Activated naive CD4-positive, alpha-beta T cell (primary cell): ENCODE measurements at places on chromosomes 3 and 15.

- no peak for DNase-seq
Measured at GRCh38 chr15:48040166-48040817, 80.5 kb upstream of the SLC24A5 start.

GRCh38 chr15:68668926-68669600 lies 90.3 kb downstream of the CORO2B start:
- no peak for DNase-seq

- no peak for DNase-seq
Measured at GRCh38 chr15:39468828-39469227, 112.1 kb upstream of the THBS1 start.

- DNase-seq = no peak
Measured at GRCh38 chr3:136008732-136009470, 43.4 kb downstream of the PPP2R3A start.

GRCh38 chr3:82222401-82222800 lies 461.0 kb upstream of the GBE1 start:
- DNase-seq = no peak

GRCh38 chr15:60121845-60122244 lies 117.7 kb downstream of the FOXB1 start:
- no peak for DNase-seq

DNA sequence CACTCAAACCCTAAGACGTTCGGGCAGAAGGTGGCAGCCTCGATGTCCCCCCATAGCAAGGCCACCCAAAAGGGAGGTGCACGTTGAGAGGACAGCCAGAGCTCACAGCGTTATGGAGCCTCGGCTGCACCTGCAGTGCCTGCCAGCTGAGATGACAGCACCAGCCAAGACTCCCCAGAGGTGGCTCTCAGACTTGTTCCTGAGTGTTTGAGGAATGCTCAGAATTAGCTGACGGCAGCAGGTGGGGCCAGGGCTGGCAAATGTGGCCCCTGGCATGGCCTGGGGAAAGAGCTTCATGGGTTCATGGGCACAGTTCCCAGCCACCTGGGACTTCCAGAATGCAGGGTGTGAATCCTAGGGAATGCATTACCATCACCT lies 177.8 kb downstream of the KLF13 start:
- DNase-seq = no peak

GRCh38 chr3:156433910-156434309 lies 121.0 kb downstream of the SSR3 start:
- no peak for DNase-seq

DNA sequence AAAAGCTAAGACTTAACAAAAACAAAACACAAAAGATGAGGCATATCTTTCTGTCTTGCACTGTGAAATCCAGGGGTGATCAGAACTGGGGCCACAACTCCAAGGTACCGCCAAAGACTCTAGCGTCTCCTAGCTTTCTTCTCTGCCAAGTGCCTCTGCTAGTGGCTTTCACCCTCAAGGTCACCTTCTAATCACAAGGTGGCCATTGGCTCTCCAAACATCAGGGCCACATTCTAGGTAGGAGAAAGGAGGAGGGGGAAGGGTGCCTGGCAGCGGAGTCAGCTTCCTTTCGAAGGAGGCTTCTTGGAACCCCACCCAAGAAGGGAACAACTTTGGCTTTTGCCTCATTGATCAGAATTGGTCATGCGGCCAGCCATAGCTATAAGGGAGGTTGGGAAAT lies 168.8 kb upstream of the SMAD3 start:
- no peak for DNase-seq

DNA sequence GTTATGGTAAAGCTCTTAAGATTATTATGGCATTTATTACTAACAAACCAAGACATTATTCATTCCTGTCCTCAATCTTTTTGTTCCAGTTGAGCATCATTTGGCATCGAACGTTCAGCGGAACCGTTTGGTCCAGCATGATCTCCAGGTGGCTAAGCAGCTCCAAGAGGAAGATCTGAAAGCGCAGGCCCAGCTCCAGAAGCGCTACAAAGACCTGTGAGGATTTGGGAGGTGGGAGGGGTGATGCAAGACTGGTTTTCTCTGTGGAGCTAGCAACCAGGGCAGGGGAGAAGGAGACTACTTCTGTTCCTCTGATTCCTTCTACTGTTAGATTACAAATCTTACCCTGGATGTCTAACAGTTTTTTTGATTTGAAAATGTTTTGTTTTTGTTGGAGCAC lies 27.6 kb upstream of the UTS2B start:
- DNase-seq = no peak

DNA sequence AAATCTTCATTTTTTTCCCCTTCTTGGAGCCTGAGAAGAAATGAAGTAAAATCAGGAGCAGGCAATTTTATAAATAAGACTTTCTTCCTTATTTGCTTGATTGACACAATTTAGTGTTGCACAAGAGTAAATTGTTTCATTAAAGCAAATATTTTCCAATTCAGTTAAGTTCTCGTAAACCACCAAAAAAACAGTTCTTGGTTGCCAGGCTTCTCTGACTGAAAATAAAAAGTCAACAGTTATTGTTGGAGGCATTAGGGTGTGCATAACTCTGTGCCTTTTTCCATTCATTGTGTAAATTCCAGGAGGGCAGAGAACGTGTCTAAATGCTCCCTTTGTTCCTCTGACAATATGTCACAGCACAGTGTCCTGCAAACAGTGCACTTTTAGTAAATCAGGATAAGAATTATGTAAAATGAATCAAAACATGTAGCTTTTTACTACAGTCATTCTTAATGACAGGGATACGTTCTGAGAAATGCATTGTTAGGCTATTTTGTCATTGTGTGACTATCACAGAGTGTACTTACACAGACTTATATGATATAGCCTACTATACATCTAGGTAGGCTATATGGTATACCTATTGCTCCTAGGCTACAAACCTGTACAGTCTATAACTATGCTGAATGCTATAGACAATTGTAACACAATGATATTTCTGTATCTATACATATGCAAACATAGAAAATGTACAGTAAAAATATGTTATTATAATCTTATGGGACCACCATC lies at the start of gene CP:
Gene CP (minus strand): TSS at position 47 of the 735 bp plus-strand sequence. CDS start 37 bp downstream, at position 10.
- no peak for DNase-seq

DNA sequence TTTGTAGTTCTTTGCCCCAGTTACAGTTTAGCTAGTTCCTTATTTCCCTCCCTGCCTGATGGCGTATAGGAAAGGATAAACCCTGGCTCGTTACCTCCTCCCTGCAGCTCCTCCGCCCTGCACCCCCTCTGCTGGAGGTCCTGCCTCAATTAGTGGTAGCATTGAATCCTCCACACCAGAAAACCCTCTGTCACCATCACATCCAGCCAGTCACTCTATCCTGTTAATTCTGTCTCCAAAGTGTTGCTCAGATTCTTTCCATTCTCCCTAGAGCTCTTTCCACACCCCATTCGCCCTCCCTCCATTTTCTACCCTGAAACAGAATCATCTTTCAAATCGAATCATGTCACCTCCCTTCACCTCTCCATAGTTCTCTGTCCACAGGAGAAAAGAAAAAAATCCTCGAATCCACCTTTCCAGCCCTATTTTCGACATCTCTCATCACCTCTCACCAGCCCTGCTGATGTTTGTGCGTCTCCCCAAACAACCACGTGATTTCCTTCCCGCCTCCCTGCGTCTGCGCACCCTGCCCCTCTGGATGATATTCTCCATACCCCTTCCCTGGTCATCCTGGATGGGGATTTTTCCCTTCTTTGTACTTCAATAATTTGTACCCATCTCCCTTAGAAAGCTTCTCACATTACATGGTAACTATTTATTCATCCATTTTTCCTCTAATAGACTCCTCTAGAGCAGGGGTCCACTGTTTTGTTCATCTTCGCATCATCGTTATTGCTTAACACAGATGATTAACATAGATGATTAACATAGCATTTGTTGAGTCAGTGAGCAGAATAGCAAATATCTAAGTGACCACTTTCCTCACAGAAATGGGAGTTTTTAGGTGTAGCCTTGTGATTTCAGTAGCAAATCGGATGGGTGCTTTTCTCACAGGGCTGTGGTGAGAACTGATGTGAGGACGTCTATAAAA lies 37.1 kb downstream of the MAP3K13 start:
- no peak for DNase-seq

GRCh38 chr3:155110996-155111901 lies 31.1 kb downstream of the MME start:
- DNase-seq = no peak

- no peak for DNase-seq
Measured at GRCh38 chr3:27679691-27680090, 42.4 kb downstream of the EOMES start.

DNA sequence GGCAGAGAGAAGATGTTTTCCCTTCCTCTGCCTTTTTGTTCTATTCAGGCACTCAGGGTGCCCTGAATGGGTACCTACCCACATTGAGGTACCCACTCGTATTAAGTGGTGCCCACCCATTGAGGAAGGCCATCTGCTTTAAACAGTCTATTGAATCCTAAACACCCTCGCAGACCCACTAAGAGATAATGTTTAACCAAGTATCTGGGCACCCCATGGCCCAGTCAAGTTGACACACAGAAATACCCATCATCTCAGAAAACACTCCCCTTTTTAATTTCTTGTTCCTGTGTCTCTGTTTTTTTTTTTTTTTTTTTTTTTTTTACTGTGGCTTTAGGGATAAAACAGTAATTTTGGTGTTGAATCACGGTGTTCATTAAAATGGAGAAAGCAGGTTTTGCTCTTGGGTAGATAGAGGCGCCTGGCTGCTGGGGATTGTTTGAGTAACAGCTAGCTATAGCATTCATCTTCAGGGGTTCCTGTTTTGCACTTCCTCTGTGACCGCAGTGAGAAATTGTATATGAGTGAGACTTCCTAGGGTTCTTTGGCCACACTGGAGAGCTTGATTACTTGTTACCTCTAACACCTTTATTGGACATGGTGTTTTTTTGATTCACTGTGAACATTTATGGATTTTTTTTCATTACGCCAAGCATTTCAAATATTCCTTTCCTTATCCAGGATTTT lies 259.1 kb downstream of the PTPRG start:
- DNase-seq = no peak

DNA sequence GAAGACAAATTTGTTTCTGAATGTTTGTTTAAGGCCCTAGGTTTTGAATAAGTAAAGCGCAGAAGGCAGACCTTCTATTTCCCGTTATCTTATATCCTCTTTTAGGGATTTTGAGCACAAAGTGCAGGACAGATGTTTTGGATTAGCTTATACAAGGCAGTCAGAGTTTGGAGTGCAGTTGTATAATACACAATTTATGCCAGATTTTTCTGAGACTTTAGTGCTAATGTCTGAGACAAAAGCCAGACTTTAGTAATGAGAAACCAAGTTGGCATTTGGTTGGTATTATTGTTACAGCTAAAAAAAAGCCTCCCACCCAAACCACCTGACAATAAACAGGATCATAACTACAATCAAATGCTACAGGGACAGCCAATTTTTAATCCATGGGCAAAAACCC lies 309.9 kb upstream of the SATB1 start:
- no peak for DNase-seq

- no peak for DNase-seq
Measured at GRCh38 chr3:125142420-125142778, 70.1 kb downstream of the SLC12A8 start.

DNA sequence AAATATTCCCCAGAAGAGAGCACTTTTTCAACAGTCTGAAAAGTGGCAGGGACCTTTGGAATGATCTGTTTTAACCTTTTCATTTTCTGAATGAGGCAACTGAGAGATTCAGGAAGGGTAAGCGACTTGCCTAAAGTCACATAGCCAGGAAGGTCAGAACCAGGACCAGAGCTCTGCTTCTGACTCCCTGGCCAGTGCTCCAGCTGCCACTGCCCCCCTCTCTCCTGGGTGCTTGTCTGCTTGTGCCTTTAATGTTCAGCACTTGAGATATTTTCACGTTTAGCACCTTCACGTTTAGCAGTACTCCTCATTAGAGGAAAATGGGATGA lies 68.3 kb downstream of the SMAD3 start:
- no peak for DNase-seq

GRCh38 chr3:42725454-42725853 lies 22.9 kb upstream of the HHATL start:
- no peak for DNase-seq

- DNase-seq = no peak
Measured at GRCh38 chr15:71651750-71652186, 158.6 kb upstream of the NR2E3 start.
